ENCODE measurements at places on chromosomes 7 and 10. TPM values are rescaled to one million over a fixed set of nuclear protein-coding genes. Genes with fewer than 3 reads are reported as not detected.

- H3K4me1 ChIP-seq: peaks cover 22% of the 10 kb centered on the region
- H3K27ac ChIP-seq: no peak overlapping the region
- H3K27me3 ChIP-seq: peaks cover 25% of the 10 kb centered on the region
- no peaks in the 10 kb centered on the region for H3K36me3 ChIP-seq
- no peak overlapping the region for H3K4me3 ChIP-seq
- DNase-seq: no peak
Observed at GRCh38 chr7:128827971-128828711, 2.1 kb upstream of the FLNC start.

DNA sequence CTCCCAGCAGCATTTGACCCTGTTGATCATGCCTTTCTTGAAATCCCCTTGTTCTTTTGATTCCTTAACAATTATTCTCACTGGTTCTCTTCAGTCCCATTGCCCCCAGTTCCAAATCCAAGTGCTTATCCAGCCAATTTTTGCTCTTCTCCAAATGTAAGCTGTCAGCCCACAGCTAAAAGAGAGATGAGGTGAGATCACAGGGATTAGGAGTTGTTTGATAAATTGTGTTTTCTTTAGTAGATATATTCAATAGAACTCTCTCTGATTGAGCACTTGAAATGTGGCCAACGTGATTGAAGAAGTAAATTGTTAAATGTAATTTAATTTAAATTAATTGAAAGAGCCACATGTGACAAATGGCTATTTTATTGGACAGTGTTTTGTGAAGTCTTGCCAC lies 76.6 kb upstream of the NME8 start:
- H3K27me3 ChIP-seq: no peaks in the 10 kb centered on the region
- H3K4me3 ChIP-seq: no peak overlapping the region
- DNase-seq: no peak
- no peaks in the 10 kb centered on the region for H3K4me1 ChIP-seq
- H3K27ac ChIP-seq: no peak overlapping the region

The STEAP1B gene
- total RNA-seq: 0.31 TPM

The GDF10 gene
- not detected for total RNA-seq

DNA sequence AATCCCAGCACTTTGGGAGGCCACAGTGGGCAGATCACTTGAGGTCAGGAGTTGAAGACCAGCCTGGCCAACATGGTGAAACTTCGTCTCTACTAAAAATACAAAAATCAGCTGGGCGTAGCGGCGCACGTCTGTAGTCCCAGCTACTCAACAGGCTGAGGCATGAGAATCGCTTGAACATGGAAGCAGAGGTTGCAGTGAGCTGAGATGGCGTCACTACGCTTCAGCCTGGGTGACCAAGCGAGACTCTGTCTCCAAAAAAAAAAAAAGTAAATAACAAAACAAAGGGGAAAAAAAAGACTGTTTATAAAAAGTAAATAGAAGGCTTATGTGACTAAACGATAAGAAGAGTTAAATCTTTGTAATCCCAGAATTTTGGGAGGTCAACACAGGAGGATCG lies 15.0 kb upstream of the DNMBP start:
- no peaks in the 10 kb centered on the region for H3K36me3 ChIP-seq
- H3K4me1 ChIP-seq: peaks cover 3% of the 10 kb centered on the region
- no peak overlapping the region for H3K27ac ChIP-seq
- H3K4me3 ChIP-seq: no peak overlapping the region
- no peak for DNase-seq

The KLLN gene
- 0.73 TPM for total RNA-seq

The AKR1C8 gene
- 4.1 TPM for total RNA-seq

The SFRP4 gene
- total RNA-seq: not detected

- no peak overlapping the region for H3K4me3 ChIP-seq
- peaks cover 39% of the 10 kb centered on the region for H3K36me3 ChIP-seq
- H3K27ac ChIP-seq: peak overlapping the region; percentile 98
- H3K4me1 ChIP-seq: peaks cover 83% of the 10 kb centered on the region
- no peak for DNase-seq
- no peaks in the 10 kb centered on the region for H3K27me3 ChIP-seq
Observed at GRCh38 chr7:142802301-142802700, 31.5 kb downstream of the PRSS2 start.

The CYP3A4 gene
- total RNA-seq: not detected

DNA sequence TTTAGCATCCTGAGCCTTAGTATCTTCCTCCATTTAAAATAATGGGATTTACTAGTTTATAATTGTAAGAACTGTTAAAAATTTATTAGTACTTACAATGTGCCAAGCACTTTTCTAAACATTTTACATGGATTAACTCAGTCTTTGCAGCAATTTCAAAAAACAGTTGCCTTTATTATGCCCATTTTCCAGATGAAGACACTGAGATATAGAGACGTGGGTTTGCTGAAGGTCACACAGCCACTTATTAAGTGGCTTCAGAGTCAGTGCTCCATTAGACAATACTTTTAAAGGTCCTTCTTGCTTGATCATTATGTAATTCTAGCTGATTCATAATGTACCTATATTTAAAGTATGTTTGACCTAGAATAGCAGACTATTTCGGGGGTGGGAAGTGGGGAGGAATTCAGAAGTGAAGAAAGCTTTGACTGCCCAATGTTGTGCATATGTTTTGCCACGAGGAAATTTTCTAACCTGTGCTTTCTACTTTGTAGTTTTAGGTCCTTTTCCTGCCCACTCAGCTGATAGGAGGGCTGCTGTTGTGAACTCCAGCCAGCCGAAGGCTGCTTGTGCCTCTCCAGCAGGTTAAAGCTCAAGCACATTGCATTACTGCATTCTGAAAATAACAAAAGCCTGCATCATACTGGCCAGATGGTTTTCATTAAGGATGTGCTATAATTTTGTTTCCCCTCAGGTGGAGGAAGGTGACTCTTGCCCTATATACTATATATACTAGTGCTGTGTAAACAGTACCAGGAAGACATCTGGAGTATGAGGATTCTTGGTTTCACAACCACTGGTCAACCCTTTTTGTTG lies 4.3 kb downstream of the PLEKHA8 start:
- no peak overlapping the region for H3K4me3 ChIP-seq
- H3K36me3 ChIP-seq: no peaks in the 10 kb centered on the region
- no peak overlapping the region for H3K27ac ChIP-seq
- DNase-seq: no peak

DNA sequence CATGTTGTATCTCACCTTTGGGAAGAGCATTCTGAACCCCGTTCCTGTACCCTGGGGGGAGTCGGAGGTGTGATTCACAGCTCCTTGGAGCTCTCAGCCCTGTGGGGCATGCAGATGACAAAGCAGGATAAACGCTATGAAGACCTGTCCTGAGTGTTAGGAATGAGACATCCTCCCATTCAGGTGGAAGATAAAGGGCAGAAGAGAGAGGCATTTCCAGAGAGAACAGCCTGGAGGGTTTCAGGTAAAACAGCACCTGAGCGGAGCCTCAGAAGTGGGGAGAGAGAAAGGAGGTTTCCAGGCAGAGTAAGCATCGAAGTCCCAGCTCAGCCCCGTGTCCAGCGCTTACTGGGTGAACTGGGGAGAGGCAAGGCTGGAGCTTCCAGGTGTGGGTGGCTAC lies 288.9 kb downstream of the KLF6 start:
- no peaks in the 10 kb centered on the region for H3K4me1 ChIP-seq
- no peak overlapping the region for H3K27ac ChIP-seq
- H3K27me3 ChIP-seq: no peaks in the 10 kb centered on the region
- no peak overlapping the region for H3K4me3 ChIP-seq
- H3K36me3 ChIP-seq: no peaks in the 10 kb centered on the region

DNA sequence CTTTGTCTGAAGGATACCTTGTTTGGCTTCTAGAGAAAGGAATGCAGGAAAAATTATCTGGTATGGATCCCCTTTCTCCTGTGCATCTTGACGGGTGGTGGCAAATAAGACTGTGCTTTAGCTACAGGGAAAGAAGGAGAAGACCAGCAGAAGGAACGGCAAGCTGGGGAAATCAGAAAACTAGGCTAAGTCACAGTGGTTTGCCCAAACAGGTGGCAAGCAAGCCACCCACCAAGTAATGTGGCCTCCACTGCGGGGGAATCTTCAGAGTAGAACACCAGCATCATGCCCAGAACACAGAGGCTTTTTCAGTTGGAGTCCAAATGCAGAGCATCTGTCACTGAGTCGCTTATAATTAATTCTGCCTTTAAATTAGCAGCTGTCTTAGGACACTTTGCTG lies 282.8 kb downstream of the PHF14 start:
- no peak overlapping the region for H3K27ac ChIP-seq
- no peaks in the 10 kb centered on the region for H3K36me3 ChIP-seq
- no peaks in the 10 kb centered on the region for H3K4me1 ChIP-seq

- H3K27ac ChIP-seq: no peak overlapping the region
- H3K36me3 ChIP-seq: peaks cover 2% of the 10 kb centered on the region
- H3K27me3 ChIP-seq: no peaks in the 10 kb centered on the region
Observed at GRCh38 chr10:110916554-110917346, 2.2 kb downstream of the BBIP1 start.

The FAM25C gene
- total RNA-seq: not detected

GRCh38 chr7:138151731-138152577 lies 75.7 kb downstream of the AKR1D1 start:
- no peaks in the 10 kb centered on the region for H3K27me3 ChIP-seq
- no peaks in the 10 kb centered on the region for H3K36me3 ChIP-seq
- no peak overlapping the region for H3K27ac ChIP-seq
- no peaks in the 10 kb centered on the region for H3K4me1 ChIP-seq
- H3K4me3 ChIP-seq: no peak overlapping the region
- no peak for DNase-seq

The ZSCAN25 gene
- 27.8 TPM for total RNA-seq

Data from natural killer cell (primary cell).